ENCODE measurements at places on chromosomes 13 and 19. TPM values are rescaled to one million over a fixed set of nuclear protein-coding genes. Genes with fewer than 3 reads are reported as not detected.

Gene MYBPC2
- total RNA-seq = not detected

Gene HIPK4
- 0.18 TPM for total RNA-seq

Gene ZNF154
- 3.6 TPM for total RNA-seq

Gene SIAH3
- total RNA-seq = not detected

Gene PTH2
- not detected for total RNA-seq

Gene WASF3
- 11.0 TPM for total RNA-seq

All from smooth muscle cell of bladder (primary cell).